ENCODE measurements at places on chromosomes 6 and 20.

DNA sequence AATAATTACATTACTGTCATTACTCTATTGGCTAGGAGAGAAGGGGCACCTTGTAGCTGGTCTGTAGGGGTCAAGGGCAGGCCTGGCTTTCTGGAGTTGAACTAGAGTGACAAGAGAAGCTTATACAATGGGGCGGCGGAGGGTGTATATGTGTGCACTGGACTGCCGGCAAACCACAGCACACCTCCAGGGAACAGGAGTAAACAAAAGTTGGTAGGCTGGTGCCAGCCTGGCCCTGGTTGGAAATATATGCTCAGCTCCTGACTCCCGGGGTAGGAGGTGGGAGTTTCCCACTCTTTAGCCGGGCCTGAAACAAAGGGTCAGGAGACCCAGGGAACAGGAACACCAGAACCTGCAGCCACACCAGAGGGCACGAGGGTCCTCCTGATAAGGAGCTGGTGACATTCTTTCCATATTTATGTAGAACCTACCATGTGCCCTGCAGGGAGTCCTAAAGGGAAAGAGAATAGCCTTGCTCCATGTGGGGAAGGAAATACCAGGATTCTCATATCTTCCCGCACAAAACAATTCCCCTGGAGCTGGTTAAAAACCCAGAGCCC is 5.1 kb downstream of the C6orf132 start:
- no peak for DNase-seq

- no peak for DNase-seq
Observed at GRCh38 chr20:61847420-61847748, 218.3 kb downstream of the TAF4 start.

DNA sequence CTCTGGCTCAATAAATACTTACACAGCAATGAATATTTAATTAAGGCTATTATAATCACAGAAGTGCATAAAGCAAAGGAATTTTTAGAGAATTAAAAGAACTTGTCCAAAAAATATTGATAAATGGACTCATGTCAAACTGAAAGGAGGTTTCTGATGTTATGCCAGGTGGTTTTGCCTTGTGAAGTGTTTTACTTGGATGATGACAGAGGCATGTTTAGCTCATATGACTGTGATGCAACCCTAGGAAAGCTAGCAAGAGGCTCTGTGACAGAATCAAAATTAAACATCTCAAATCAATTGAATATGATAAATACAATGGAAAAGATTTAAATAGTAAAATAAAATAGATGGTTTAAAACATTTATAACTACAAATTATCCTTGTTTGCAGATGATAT is 137.3 kb downstream of the TMEM200A start:
- DNase-seq: no peak

DNA sequence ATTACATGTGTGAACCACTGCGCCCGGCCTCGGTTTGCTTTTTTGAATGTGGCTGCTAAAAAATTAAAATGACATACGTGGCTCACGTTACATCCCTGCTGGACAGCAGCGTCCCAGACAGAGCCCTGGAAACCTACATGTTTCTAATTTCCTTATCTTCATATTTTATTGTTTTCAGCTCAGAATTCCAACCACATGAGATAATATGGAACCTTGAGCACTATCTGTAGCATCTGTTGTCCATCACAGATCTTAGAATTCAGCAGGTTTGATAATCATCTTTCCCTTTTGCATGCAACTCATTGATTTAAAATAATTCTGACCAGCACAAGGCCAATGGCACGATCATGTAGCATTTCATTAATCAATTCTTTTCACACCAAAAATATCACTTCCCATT is 25.9 kb upstream of the CCR6 start:
- DNase-seq: no peak

- no peak for DNase-seq
Observed at GRCh38 chr6:1868561-1869261, 259.0 kb downstream of the FOXC1 start.

GRCh38 chr20:17671011-17671410 is 11.0 kb downstream of the RRBP1 start:
- DNase-seq: no peak

- no peak for DNase-seq
Observed at GRCh38 chr20:46099491-46100287, 9.9 kb upstream of the NCOA5 start.
